ENCODE measurements at places on chromosomes 11 and 22.

DNA sequence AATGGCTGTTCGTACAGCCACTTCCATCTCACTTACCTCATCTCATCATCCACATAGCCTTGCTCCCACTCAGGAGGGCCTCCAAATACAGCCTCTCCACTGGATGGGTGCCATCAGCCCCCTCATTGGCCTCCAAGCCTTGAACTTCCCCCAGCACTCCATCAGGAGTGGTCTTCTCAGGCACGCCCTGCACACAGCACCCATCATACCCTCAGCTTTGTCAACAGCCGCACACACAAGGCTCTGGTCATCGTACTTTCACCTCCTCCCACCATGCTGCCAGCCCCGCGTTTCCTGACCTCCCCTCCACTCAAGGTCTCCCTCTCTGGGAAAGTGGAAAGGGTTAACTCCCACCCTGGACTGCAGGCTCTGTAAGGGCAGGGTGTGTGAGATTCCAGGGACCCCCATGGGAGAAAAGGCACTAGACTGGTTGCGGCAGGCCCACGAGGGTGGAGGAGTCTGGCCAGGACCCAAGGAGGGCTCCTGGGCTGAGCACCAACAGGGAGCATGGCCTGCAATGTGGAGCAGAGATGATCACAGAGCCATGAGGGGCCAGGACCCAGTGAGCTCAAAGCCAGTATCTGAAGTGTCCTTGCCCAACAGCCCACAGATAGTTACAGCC lies 21.0 kb upstream of the SCARF2 start:
- DNase-seq = no peak

- DNase-seq = no peak
Observed at GRCh38 chr11:58654908-58655296, 32.4 kb downstream of the CNTF start.

- DNase-seq = no peak
Observed at GRCh38 chr11:65726660-65727059, 6.1 kb upstream of the RNASEH2C start.

DNA sequence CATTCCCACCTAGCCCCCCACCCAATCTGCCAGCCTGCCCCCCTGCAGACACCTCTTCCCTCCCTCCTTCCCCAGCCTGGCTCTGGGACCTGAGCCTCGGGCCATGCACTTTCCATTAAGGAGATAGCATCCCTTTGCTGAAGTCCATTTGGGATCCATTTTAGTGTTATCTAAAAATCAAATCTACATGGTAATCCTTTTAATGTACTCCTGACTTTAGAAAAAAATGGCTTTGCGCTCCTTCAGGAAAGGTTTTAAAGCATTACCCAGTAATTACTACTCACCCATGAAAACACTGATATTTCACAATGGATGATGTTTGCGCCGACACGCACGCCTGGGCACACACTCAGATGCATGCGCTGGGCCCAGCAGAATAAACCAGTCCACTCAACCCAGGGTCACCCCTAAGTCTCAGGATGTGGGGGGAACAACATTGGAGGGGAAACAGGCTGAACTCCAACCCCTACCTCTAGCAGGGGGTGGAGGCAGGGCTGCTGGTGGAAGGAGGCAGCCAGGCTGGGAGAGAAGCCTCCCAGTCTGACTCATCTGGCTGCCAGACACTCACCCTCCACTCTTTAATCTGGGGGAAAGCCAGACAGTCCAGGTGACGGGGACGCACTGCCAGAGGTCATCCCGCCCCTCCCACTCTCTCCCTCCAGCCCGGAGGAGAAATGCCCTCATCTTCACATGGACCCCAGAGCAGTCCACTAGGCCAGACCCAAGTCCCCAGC lies 29.8 kb downstream of the LMO1 start:
- DNase-seq = no peak
